ENCODE measurements at places on chromosomes 3 and 15.

GRCh38 chr3:14879211-14879874, 60.6 kb downstream of the FGD5 start:
- peak; percentile 18 for DNase-seq

DNA sequence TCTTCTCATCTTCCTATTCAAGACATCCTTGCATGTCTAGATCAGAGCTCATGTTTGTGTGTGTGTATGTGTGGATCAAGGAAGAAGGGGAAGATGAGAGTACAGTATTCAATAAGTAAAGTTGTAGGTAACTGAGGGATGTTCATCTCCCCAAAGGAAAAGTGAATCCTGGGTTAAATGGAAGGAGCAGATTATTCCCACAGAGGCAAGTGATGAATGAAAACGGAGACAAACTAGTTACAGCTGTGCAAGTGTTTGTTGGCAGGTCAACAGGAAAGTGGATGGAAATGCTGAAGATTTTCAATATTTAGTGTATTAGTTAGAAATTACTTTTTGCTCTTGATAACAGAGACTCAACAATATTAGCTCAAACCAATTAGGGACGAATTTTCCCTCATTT, 84.2 kb upstream of the PDZRN3 start:
- no peak for DNase-seq

GRCh38 chr15:61871926-61872522, 188.2 kb downstream of the VPS13C start:
- peak; percentile 37 for DNase-seq

DNA sequence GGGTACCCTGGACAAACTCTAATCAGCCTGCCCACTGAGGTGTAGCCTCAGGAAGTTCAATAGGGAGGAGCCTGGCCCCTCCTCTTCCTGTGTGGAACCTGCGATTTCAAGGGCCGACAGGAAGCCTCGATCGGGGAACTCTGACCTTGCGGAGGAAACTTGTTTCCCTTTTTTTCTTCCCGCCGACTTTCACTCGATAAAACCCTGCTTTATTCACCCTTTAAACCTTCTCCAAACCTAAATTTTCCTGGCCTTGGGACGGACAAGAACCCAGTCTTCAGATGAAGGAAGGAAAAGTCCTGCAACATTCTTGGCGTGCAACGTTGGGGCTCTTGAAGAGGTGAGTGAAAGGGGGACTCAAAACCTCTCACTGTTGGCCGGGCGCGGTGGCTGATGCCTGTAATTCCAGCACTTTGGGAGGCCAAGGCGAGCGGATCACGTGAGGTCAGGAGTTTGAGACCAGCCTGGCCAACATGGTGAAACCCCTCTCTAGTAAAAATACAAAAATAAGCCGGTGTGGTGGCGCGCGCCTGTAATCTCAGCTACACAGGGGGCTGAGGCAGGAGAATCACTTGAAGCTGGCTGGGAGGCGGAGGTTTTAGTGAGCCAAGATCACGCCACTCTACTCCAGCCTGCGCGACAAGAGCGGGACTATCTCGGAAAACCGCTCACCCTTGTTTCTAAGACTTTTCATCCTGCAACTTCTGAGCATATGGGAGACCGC, 208.2 kb downstream of the ZNF385D start:
- no peak for DNase-seq

DNA sequence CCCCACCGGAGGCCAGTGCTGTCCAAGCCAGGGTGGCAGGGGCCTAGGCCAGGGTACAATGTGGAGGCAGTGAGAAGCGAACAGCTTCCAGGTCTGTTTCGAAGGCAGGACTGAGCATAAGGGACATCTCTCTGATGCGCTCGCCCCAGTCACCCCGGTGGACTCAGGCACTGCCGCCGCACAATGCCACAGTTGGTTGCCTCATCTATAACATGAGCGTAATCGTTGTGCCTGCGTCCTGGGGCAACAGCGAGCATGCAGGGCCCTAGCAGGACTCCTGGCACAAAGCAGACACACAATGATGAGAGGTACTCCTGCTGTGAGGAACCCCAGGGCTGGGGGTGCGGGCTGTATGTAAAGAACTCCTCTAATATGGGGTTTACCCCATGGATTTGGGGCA, 14.1 kb downstream of the HRH1 start:
- DNase-seq = no peak

DNA sequence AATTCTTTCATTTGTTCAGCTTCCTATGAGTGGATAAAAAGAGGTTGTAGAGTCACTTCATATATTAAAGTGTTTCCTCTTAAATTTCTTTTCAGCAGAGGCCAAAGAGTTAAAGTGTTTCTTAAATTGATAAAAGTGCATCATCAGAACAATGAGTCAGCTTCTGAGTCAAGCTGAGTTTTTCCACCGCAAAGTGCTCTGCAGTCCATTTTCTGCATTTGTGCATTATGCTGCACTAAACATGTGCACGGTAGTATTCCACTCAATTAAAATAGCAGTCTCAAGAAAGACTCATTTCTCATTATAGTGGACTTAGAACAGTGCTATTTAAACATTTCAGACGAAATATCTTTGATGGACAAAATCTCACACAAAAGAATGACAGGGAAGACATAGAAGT, 152.0 kb downstream of the ZBBX start:
- peak; percentile 25 for DNase-seq

GRCh38 chr3:19769694-19770093, 164.3 kb downstream of the EFHB start:
- no peak for DNase-seq

DNA sequence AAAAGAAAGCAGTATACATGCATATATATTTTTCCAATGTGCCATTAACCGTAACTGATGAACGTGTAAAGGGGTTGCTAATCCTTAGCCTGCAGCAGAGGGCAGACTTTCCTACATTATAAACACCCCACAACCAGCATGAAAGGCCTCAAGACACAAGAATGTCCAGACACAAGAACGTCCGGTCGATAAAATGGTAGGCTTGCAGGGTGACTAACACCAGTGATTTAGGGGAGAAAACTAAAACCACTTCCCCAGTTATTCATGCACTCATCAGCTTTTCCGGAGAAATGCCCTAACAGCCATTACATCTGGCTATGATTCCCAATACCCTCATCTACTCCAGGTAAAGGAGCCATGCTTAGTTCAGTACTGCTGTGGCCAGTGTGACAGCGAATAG, 57.4 kb downstream of the LRTM1 start:
- peak; percentile 95 for DNase-seq

GRCh38 chr3:19295208-19295607, 146.9 kb downstream of the KCNH8 start:
- DNase-seq = no peak

GRCh38 chr15:97909291-97909891, 51.1 kb upstream of the ARRDC4 start:
- DNase-seq = peak; percentile 66

DNA sequence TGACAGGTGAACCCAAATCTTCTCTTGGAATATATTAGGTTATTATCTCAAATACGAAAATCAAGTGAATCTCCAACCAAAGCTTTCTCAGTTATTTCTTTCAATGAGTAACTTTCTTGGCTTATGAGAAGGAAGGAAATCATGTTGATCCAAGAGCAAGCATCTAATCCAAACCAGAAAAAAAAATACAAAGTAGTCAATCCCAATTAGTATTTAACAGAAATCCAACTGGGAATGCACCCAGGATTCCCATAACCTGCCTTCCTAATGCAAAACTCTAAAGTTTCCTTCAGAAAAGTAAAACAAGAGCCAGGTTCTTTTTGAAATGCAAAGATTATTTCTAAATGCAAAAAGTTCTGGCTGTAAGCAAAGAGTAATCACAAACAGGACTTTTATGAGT, 289.3 kb downstream of the SHOX2 start:
- no peak for DNase-seq

- no peak for DNase-seq
Measured at GRCh38 chr3:135784557-135784956, 181.0 kb upstream of the PPP2R3A start.

DNA sequence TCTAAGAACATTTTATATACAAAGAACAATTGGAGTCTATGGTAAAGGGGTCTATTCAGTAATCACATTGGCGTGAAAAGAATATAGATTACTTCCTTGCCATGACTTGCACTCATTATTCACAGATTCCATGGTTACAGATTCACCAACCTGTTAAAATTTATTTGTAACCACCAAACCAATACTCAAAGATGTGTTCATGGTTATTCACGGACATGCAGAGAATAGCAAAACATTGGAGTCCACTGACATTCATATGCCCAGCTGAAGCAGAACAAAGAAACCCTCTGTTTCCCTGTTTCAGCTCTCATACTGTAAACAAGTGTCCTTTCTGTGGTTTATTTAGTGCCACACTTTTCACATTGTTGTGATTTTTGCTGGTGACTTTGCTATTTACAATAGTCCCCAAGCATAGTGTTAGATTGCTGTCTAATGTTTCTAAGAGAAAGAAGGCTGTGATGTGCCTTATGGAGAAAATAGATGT, 185.8 kb upstream of the TTC14 start:
- DNase-seq = no peak

GRCh38 chr3:52493232-52494017, 1.7 kb upstream of the STAB1 start:
- DNase-seq = no peak

DNA sequence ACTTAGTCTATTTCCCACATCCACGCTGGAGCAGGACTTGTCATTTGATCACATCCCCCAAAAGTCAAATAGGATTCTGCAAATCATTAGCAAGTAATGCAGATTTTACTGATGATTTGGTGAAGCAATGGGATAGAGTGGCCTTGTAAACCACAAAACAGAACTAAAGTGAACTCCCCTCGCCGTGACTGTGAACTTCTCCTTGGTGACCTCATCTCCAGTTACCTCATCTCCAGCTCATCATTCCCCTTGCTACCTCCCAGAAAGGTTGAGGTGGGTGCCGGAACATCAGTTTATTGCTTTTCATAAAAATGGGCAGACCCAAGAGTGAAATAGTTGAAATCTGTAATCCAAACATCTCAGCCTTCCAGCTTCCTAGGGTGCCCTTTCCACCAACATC, 36.7 kb upstream of the ADPGK start:
- no peak for DNase-seq

- DNase-seq = peak; percentile 16
Measured at GRCh38 chr15:52383100-52383588, 87.5 kb upstream of the MYO5C start.

GRCh38 chr3:146485297-146485696, 15.9 kb upstream of the PLSCR2 start:
- DNase-seq = no peak

- no peak for DNase-seq
Measured at GRCh38 chr15:66921319-66921915, 144.0 kb upstream of the SMAD3 start.

DNA sequence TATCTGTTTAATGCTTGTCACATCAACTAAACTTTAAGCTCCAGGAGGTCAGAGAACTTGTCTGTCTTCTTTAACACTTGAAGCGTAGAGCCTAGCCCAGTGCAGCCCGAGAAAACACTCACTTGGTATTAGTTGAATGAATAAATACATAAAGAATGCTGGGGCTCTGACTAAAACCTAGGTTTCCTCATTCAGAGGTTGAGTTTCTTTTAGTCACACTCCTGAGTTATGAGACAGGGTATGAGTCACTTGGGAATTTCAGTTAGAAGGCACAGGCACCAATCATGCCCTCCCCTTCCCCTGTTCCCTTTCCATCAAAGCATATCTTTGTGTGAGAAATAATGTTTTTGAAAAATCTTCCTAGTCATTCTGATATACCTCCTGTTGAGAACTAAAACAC, 589.8 kb upstream of the DPPA4 start:
- peak; percentile 92 for DNase-seq

DNA sequence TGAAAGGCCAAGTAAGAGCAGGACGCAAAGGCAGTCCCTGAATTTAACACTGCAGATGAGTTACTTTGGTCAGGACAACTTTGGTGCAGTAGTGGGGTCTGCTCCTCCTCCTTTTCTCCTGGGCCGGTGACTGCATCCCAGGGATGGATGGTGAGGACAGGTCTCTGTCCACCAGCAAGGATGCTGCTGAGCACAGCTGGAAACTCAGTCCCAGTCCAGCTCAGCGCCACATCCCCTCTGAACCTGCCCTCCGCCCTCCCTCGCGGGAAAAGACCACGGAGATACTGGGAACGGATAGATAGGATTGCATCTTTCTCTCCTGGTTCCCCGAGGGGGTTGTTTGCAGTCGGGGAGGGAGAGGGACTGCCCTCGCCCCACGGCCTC, 13.8 kb downstream of the GRAMD2A start:
- DNase-seq = no peak

DNA sequence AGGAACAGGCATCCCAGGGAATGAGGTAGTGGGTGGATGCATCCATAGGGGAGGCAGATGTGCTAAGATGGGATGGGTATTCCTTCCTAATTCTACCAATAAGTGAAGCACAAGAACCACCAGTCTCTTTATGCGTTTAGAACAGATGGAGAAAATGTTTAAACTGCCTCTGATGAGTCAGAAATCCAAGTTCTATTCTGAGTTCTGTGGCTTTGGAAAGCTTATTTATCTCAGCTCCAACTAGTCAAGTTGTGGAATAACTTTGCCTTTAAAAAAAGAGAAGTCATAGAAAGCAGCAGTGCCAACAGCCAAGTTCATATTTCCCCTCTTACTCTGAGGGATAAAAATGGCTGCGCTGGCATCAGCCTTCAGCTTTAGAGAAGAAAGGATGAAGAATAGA, 761.7 kb downstream of the IGSF11 start:
- DNase-seq = no peak

GRCh38 chr3:192449036-192449435, 278.3 kb downstream of the FGF12 start:
- peak; percentile 11 for DNase-seq

GRCh38 chr15:95085056-95085455, 853.7 kb downstream of the MCTP2 start:
- no peak for DNase-seq

DNA sequence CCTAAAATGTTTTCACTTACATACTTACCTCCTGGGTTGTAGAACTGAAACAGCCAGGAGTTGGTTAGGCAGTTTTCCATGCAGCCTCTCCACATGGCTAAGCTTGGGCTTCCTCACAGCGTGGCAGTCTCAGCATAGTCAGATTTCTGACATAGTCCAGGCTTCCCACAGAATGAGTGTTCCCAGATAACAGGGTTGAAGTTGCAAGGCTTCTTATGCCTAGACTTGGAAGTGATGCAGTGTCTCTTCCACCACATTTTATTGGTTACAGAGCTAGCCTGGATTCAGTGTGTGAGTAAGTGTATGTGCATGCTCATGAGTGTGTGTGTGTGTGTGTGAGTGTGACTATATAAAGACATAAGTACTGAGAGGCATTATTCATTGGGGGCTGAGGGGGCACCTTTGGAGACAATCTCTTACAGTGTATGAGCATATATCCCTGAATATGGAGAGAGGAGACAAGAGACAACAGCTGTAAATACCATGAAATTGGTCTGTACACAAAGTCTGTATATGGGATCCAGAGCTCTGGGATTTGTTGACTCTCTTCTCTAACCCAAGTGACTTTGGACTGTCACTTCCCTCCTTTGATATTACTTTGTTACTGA, 78.1 kb downstream of the ZNF621 start:
- peak; percentile 15 for DNase-seq

GRCh38 chr15:68794863-68795262, 25.8 kb downstream of the ANP32A start:
- no peak for DNase-seq

DNA sequence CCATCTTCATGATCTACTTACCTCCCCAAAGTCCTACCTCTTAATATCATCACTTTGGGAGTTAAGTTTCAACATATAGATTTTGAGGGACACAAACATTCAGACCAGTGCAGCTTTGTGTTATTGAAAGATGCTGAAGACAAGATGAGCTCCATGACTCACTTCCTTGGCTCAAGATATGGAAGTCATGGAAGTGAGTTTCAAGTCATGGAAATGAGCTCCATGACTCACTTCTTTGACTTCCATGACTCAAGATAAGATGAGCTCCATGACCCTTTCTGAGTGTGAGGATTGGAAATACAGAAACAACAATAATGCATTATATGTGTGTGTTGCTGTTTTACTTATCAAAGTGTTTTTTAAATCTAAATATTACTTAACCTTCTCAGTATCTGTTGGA, 170.2 kb upstream of the TPRG1 start:
- DNase-seq = peak; percentile 70
